WTC11 (cell line): ENCODE measurements at places on chromosomes 5 and 9. TPM values are rescaled to one million over a fixed set of nuclear protein-coding genes. Genes with fewer than 3 reads are reported as not detected.

DNA sequence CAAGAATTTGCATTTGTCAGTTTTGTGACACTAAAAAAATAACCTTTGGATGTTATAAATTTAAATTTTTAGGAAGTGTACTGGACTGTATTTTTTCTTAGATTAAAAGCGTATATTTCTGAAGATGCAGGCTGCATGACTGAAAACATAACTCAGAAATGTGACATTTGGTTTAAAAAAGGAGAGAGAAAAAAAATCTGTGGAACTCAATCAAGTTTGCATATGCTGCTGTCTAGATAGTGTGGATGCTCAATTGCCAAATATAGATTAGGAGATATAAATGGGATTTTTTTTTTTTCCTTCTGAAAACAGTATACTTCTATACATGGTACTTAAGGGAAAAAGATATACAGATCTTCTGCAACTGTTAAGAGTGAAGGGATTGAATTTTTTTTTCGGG, 402.3 kb downstream of the TAF11L14 start:
- H3K4me3 ChIP-seq = no peak overlapping the region
- DNase-seq = no peak
- no peaks in the 10 kb centered on the region; the same call in none of the 2 replicates for H3K36me3 ChIP-seq

DNA sequence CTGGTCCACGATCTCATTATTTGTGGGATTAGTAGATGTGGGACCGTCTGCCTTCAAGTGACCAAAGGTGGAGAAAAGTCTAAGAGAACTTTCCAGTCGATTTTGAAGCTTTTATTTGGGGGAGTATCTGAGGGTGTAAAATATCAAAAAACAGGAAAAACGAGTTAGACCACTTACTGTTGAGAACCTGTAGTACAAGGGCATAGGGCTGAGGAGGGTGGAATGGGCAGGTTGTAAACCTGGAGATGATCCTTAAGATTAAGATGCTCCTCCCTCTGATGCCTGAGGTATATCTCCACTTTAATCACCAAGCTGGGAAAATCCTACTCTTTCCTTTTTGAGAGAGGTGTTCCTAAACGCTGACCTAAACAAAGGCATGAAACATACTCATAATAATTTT, 32.0 kb upstream of the GTF2H2C start:
- peak overlapping the region; percentile 14 for H3K4me3 ChIP-seq
- no peaks in the 10 kb centered on the region for H3K27me3 ChIP-seq
- DNase-seq = no peak
- peaks cover 37% of the 10 kb centered on the region for H3K4me1 ChIP-seq
- peaks cover 17% of the 10 kb centered on the region for H3K36me3 ChIP-seq

DNA sequence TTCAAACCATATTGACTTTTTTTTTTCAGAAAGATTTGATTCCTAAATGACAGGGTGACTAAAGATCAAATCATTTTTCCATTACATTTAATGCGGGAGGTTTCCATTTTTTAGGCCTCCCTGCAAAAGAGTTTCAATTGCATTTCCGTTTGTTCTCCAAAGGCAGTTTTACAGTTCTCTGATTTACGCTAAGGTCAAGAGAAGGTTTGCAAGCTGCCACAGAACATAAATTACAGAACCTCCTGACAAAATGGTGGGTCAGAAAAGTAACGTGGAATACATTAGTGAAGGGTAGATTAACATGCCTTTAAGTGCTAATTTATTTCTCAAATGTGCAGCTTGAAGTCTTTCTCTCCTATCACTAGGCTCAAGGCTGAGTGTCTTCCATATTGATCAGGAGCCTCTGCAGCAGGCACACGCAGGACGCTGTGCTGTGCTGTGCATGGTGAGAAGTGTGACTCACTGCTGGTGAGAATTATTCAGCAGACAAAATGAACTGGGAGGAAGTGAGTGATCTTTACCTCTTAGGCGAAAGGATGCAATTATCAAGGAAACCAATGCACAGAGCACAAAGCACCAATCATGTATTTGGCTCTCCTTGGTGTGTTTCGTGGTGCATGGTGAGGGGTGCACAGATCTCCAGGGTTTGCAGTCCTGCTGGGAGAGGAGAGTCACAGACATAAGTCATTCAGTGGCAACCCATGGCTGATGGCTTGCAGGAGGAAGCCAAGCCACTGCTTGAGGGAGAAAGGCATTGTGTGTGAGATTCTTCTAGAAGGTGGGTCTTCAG, 136.3 kb downstream of the TENT4A start:
- no peak for DNase-seq
- H3K36me3 ChIP-seq = peaks cover 18% of the 10 kb centered on the region
- no peak overlapping the region for H3K4me3 ChIP-seq
- peaks cover 8% of the 10 kb centered on the region; the same call in 1 of the 2 replicates for H3K27me3 ChIP-seq
- H3K27ac ChIP-seq = no peak overlapping the region

DNA sequence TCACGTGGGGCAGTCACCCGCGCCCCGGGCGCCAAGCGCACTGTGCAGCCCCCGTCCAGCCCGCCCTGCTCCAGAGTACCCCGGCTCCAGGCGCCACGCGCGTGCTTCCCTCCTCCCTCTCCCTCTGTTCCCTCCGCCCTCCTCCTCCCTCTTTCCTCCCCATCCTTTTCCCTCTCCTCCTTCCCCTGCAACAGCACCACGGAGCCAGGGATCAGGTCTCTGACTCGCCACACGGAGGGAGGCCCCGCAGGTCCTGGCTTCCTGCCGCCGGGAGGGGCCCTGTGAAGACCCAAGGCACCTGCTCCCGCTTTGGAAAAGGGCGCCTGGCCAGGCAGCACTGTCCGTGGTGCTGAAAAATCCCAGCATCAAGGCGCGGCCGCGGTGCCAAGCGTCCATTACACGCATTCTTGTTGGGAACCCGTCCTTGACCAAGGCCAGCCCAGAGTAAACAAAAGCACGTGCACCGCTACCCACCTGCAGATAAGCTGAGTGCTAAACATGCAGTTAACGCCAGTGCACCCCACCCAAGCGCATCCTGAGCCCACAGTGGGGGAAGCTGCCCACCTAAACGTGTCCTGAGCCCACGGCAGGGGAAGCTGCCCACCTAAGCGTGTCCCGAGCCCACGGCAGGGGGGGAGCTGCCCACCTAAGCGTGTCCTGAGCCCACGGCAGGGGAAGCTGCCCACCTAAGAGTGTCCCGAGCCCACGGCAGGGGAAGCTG, 21.7 kb downstream of the SLC6A18 start:
- H3K4me1 ChIP-seq = peaks cover 3% of the 10 kb centered on the region; the same call in 1 of the 2 replicates
- no peaks in the 10 kb centered on the region for H3K36me3 ChIP-seq
- no peaks in the 10 kb centered on the region for H3K27me3 ChIP-seq
- H3K27ac ChIP-seq = no peak overlapping the region
- peak; percentile 85 for DNase-seq

The PCDHA4 gene
- total RNA-seq = 5.4 to 6.3 TPM (median 5.6 TPM) in 3 replicates
